ENCODE measurements at places on chromosomes 2 and 18.

- no peak for DNase-seq
Observed at GRCh38 chr2:220842901-220843665, 729.0 kb downstream of the EPHA4 start.

GRCh38 chr2:77018219-77018618 lies 504.0 kb downstream of the LRRTM4 start:
- DNase-seq, result no peak

- DNase-seq, result no peak
Observed at GRCh38 chr18:63410792-63411191, 11.5 kb downstream of the VPS4B start.

GRCh38 chr2:177547122-177547521 lies 154.5 kb downstream of the AGPS start:
- DNase-seq, result no peak

GRCh38 chr2:191065785-191066184 lies 51.8 kb upstream of the STAT1 start:
- DNase-seq, result no peak

DNA sequence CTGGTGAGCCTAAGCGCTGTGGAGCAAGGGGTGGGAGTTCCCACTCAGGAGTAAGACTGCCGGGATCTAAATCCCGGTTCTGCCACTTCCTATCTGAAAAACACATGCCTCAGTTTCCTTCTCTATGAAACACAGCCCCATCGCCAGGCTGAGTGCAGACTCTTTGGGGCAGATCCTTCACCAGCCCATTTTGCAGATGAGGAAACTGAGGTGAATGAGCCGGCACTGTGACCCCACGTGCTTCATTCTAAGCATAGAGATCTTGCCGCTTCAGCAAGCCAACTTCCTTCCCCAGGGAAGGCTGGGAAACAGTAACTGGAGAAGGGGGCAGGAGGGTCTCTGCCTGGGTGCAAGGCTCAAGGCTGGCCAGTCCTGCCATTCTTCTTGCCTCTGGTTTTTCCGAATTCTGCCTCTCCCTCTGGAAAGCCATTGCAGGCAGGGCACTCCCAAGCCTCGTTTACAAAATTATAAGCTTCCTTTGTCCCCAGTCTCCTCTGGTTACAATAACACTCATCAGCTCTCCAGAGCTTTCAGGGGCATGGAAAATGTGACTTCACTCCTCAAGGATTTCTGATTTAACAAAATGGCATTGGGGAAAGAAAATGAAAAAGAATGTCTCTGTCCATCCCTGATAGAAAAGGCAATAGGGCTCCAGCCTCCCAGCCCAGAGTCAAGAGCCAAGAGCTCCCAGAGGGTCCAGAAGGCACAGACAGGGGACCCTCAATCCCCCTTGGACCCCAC lies 249.2 kb downstream of the TNS1 start:
- DNase-seq, result no peak

GRCh38 chr2:223997938-223998337 lies 40.7 kb downstream of the MRPL44 start:
- no peak for DNase-seq

DNA sequence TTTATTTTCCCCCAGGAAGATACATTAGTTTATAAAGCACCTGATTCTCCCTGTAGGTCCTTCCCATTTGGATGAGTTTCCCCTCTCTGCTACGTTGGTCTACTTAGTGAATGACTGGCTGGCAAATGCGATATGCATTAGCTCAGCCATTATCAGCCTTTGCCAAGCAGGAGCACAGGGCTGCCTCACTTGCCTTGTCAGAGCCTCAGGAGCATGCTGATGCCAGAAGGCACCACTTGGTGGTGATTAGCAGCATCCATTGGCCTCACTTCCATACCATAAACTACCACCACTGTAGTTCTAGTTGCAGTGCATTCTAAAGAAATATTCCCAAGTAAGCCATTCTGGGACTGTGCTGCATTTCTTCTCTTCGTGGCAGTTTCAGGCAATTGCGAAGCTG lies 442.8 kb upstream of the CHST9 start:
- DNase-seq, result no peak

- DNase-seq, result no peak
Observed at GRCh38 chr2:24597181-24597870, 106.3 kb downstream of the NCOA1 start.

GRCh38 chr18:76264876-76265250 lies 230.2 kb downstream of the ZNF516 start:
- DNase-seq, result no peak

GRCh38 chr2:37173741-37174140 lies 14.7 kb downstream of the SULT6B1 start:
- no peak for DNase-seq

DNA sequence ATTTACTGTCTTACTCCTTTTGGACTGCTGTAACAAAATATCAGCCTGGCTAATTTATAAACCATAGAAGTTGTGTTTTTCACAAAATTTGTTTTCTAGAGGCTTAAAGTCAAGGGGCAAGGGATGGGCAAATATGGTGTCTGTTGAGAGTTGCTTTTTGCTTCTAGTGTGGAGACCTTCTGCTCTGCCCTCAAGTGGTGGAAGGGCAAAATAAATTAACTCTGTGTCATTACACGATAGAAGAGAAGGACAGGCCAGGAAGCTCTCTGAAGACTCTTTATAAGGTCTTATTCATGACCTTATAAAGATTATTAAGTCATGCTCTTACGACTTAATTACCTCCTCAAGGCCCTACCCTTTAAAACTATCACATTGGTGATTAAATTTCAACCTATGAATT lies 181.2 kb upstream of the LRATD1 start:
- DNase-seq, result no peak

GRCh38 chr2:195494451-195494850 lies 162.6 kb upstream of the SLC39A10 start:
- DNase-seq, result no peak

DNA sequence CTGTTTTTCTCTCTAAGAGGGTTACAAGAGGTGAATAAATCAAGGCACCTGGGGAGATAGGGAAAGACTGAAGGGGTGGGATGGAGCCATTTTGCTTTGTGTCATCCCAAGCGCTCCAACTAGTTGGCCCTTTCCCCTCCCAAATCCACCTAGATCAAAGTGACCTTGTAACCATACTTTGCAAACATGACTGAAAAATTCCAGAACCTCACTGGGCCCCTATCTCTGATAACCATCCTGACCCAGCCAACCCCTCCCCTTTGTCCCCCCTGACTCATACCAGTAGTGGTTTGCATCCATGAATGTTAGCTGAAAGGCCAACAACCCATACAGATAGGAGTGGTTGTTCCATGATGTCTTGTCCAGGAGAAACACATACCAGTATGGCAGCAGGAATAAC lies 3.1 kb downstream of the GGCX start:
- DNase-seq, result no peak

DNA sequence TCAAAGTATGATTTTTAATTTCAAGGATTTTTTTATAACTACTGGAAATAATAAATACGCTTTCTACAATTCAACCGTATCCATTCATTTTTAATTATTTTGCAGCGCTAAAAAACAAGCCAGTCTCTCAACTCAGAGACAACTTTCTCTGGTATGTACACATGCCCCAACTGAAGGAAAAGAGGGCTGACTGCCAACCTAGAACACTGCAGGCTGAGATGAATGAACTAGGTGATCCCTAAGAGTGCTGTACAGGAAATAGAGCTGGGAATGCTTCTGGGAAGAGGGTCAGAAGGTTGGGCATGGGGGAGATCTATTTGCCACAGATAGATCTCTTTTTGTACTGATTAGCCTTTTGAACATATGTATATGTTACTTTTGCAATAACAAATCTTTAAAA lies 460.1 kb downstream of the NR4A2 start:
- DNase-seq, result no peak

- DNase-seq, result no peak
Observed at GRCh38 chr2:101330253-101330933, 21.9 kb upstream of the RNF149 start.

DNA sequence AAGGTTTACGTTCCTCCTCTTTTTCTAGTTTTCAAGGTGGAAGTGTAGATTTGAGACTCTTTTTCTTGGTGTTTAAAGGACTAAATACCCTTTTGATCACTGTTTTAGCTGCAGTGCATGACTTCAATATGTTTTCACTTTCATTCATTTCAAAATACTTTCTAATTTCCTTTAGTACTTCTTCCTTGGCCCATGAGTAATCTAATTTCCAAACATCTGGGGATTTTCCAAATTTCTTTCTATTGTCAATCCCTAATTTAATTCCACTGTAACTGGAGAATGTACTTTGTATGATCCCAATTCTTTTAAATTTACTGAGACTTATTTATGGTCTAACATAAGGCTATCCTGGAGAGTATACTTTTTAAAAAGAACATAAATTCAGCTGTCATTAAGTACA lies 3.8 kb upstream of the RHBDD1 start:
- no peak for DNase-seq

- DNase-seq, result no peak
Observed at GRCh38 chr2:219049282-219049681, 8.0 kb upstream of the CFAP65 start.

GRCh38 chr18:13641551-13642439 lies 84.6 kb downstream of the FAM210A start:
- no peak for DNase-seq

Data from NCI-H2081 treated with DMSO at 0.1 percent for 48 hours (cell line).